ENCODE measurements at places on chromosomes 7 and 10. TPM values are rescaled to one million over a fixed set of nuclear protein-coding genes. Genes with fewer than 3 reads are reported as not detected.

GRCh38 chr7:30548845-30549244, 44.2 kb upstream of the GGCT start:
- peak; percentile 75 for ATAC-seq

- no peak for ATAC-seq
Observed at GRCh38 chr7:51246258-51247245, 70.1 kb downstream of the COBL start.

- ATAC-seq: peak; percentile 86
Observed at GRCh38 chr7:81014266-81014665, 95.4 kb upstream of the SEMA3C start.

GRCh38 chr10:104127411-104127810, 5.4 kb downstream of the SFR1 start:
- no peak for ATAC-seq

- ATAC-seq: peak; percentile 72
Observed at GRCh38 chr7:27611059-27611458, 51.6 kb downstream of the HIBADH start.

GRCh38 chr7:94272821-94273583, 121.7 kb upstream of the COL1A2 start:
- ATAC-seq: no peak

GRCh38 chr10:56348101-56348500, 13.0 kb downstream of the ZWINT start:
- ATAC-seq: no peak

GRCh38 chr10:112140110-112140970, 43.2 kb downstream of the GPAM start:
- ATAC-seq: peak; percentile 88

- ATAC-seq: no peak
Observed at GRCh38 chr10:73032536-73032935, 64.1 kb downstream of the P4HA1 start.

- ATAC-seq: peak; percentile 75
Observed at GRCh38 chr10:124020981-124021815, 72.2 kb downstream of the CHST15 start.

Gene NPSR1
- total RNA-seq: not detected

Gene HMX3
- total RNA-seq: not detected

Gene GIMAP4
- 3.4 TPM for total RNA-seq

Gene MRPS33
- total RNA-seq: 54.1 TPM

Gene ENTPD1
- 9.2 TPM for total RNA-seq

Gene FOXI2
- 0.32 TPM for total RNA-seq
